ENCODE measurements at places on chromosomes 7 and 10.

DNA sequence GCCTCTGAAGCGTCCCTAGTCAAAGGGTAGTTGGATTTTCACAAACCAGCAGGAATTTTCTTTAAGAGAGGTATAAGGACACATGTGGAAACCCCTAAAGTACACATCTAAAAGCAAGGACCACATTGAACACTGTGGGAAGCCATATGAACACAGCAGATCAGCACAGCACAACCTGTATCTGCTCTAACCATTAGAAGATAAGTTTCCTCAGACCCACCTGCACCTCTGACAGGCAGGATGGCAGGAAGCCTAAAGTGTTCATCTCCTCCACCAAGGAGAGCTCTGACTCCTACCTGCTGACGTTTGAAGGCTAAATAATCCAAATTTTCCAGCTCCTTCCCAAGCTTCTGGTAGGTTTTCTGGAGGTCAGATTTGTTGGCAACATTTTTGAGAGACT lies 174.4 kb downstream of the CTNNA3 start:
- DNase-seq: no peak

- DNase-seq: no peak
Measured at GRCh38 chr7:138564365-138564764, 104.3 kb downstream of the TRIM24 start.

GRCh38 chr10:122140461-122140902 lies 130.6 kb upstream of the BTBD16 start:
- no peak for DNase-seq

- DNase-seq: no peak
Measured at GRCh38 chr7:28871077-28871476, 87.1 kb downstream of the TRIL start.

- no peak for DNase-seq
Measured at GRCh38 chr7:138607216-138608126, 93.7 kb downstream of the SVOPL start.

DNA sequence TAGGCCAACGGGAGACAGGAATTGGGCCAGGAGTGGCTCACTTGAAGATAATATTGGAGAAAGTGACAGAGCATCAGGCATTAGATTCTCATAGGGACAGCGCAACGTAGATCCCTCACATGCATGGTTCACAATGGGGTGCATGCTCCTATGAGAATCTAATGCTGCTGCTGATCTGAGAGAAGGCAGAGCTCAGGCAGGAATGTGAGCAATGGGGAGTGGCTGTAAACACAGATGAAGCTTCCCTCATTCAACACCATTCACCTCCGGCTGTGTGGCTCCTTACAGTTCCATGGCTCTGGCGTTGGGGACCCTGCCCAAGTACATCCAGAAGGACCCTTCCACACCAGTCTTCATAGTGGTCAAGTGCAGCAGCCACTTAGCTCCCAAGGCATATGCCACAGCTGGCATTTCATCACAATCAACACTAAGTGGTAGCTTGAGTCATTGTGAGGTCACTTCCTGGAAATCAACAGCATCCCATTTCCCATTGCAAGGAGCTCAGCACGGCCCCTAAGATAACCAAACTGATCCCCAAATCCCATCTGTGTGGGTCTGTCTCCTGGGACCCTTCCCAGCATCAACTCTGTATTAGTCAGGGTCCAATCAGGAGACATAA lies 174.5 kb downstream of the TPST1 start:
- DNase-seq: no peak

All from stimulated activated naive CD8-positive, alpha-beta T cell treated with anti-CD3 and anti-CD28 coated beads, Interleukin-15, amount 100 ng/mL, for 72 hours (primary cell).